ENCODE measurements at places on chromosomes 3 and 15.

DNA sequence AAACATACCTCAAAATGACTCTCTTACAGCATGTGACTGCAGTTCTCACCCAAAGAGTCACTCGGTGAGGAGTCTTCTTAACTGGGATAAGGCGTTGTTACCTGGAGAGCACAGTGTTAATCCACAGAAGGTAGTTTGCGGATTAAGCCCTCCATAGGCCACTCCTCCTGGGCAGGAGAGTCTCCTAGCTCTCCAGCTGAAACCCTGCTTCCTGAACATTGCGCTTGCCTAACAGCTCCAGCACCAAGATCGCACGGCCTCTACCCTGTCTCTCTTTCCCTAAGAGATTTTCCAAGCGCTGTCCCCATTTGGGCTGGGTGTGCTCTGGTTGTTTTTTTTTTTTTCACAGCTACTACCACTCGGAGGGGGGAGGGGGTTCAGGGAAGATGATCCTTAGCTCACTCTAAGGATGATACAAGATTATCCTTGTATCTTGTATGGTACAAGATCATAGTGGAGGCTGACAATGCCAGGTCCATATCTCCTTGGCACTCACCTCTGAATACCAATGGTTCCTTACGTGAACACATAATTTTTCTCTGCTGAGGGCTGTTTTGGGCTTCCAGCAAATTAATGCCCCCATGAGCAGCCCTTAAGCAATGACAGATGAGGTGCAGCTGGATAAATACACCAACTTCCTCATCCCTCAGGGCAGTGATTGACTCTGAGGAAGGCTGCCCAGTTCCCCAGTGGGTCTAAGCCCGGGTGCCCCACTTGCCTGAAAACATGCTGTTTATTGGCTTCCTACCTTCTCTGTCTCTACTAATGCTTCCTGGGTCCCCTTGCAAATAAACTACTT lies 185.2 kb upstream of the TSC22D2 start:
- DNase-seq = no peak

DNA sequence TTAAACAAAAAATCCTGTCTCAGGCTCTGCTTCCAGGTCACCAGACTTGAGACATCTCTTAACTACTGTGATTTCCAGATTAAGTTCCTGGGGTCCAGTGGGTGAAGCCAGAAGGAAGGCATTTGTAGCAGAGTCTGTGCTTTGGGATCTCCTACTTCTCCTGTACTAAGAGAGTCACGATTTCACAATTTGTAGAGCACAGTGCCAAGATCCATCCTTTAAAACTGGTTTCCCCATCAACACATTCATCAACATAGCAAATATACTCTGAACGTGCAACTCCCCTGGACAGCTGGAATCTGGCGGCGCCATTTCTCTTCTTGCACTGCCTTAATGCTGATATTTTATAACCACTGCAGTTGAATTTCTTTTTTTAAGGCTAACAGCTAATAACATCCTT lies 33.2 kb downstream of the CDCP1 start:
- DNase-seq = no peak

DNA sequence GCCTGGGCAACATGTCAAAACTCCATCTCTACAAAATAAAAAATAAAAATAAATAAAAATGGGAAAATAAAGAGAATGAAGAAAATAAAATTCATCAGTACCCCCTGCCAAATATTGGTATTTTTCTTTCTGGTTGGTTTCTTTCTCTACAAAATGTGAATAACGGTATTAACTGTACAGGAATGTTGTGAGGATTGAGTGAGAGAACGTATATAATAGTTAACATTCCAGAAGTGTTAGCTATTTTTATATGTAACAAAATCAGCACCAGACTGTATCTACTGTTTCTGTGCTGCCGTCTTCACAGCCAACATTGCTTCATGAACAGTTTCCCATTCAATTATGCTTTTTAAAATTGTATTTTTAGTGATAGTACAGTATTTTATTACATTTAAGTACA lies 25.5 kb upstream of the RNU6-1 start:
- DNase-seq = no peak

DNA sequence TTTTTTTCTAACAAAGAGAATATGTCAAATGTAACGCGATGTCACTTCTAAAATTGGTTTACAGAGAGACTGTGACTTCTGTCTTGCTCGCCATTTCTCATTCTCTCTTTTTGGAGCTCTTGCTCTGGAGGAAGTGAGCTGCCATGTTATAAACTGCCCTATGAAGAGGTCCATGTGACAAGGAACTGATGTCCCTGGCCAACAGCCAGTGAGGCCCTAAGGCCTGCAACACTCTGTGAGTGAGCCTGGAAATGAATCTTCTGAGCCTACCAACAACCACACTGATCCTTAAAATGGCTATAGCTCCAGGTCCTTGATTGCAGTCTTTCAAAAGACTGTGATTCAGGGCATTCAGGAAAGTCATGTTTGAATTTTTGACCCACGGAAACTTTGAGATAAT lies 49.9 kb downstream of the NMD3 start:
- no peak for DNase-seq

DNA sequence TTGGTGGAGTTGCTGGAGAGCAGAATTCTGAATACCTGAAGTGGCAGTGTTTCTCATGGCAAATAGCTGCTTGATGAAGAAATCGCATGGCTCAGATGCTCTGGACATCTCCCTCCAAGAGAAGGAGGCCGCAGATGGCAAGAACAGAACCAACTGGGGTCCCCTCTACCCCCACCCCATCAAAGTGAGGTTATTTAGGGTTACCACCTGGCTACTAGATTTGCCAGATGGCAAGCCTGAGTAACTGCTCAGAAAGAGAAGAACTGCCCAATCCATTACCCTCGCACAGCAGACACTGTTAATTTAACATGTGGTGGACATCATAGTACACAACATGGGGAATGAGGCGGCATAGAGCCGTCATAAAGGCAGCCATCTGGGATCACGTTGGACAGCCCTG lies 30.5 kb upstream of the LIPC start:
- DNase-seq = no peak

DNA sequence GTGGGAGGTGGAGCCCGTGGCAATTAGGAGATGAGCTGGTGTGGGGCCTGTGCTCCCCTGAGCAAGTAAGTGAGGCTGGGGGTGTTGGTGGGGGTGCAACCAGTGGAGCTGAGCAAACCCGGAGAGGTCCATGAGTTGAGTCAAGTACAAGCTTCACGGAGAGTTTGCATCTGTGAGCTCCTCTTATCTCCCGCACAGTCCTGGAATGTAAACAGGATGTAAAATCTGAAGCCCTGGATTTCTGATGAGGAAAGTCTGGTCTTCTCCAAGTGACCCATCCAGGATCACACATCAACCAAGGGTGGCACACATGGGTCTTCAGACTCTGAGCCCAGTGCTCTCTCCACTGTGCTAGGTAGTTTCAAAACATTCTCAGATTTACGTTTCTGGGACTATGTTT lies 67.8 kb downstream of the LSM3 start:
- DNase-seq = no peak

GRCh38 chr3:14019459-14019858 lies 105.2 kb downstream of the CHCHD4 start:
- DNase-seq = no peak

DNA sequence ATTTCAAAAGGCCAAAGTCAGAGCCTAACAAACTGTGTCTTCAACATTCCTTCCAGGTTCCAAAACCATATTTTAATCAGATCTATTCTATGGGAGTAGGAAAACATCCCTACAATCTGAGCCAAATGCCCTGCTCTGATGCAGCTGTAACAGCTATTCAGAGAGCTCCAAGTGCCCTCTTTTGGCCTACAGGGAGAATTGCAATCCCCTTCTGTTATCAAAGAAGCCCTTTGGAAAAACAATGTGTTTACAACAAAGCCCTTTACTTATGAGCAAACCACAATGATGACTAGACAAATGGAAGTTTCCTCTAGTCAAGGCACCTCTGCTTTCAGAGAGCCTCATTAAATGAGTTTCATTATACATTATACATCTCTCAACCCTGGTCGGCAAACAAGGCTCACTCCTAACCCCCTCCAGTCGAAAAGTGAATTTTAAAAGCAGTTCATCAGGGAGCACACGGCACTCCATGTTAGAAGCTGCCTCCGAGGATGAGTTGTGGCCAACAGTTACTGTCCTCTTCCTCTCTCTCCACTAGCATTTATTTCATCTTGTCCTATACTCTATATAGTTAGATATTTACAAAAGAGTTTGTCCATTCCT lies 42.6 kb upstream of the TMCO5A start:
- no peak for DNase-seq

- no peak for DNase-seq
These were observed 6.3 kb upstream of the EIF3J start for GRCh38 chr15:44530653-44531052.

- DNase-seq = peak; percentile 34
These were observed 60.5 kb downstream of the ITGB5 start for GRCh38 chr3:124826703-124827102.

- no peak for DNase-seq
These were observed 211.4 kb downstream of the TUSC7 start for GRCh38 chr3:116920826-116921610.

- DNase-seq = no peak
These were observed 80.7 kb downstream of the FBLN2 start for GRCh38 chr3:13629644-13630043.

DNA sequence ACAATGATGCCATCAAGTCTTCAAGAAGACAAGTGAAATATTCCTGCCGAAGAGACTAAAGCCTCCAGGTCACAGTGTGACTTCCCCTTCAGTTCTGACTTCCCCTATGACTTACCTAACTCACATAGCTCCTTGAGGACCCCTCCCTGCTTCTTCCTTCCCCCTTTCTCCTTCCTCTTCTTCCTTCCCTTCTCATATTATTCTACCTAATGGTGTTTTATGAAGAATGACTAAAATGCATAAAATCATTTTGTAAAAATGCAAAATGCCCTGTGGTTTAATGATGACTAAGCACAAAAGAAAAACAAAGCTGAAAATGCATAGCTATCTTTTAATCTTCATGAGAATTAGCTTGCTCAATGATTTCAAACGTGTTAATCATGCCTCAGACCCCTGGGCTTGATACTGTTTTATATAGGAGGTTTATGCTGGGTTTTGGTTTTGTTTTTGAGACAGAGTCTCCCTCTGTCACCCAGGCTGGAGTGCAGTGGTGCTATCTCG lies 26.1 kb upstream of the TM4SF4 start:
- DNase-seq = no peak

DNA sequence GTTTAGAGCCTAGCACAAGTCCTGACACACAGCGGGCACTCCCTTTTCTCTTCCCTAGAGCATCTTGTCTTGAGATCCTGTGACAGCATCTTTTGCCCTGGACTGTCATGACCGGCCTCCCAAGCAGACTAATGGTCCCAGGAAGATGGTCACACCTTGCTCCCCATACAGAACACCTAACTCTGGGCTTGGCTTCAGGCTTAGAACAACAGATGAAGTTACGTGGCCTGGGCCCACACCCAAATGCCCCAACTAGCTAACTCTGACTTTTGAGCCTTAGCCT lies 781 bp upstream of the IP6K1 start:
- DNase-seq = no peak

- DNase-seq = no peak
These were observed 288.3 kb downstream of the CNTN6 start for GRCh38 chr3:1380926-1381646.

DNA sequence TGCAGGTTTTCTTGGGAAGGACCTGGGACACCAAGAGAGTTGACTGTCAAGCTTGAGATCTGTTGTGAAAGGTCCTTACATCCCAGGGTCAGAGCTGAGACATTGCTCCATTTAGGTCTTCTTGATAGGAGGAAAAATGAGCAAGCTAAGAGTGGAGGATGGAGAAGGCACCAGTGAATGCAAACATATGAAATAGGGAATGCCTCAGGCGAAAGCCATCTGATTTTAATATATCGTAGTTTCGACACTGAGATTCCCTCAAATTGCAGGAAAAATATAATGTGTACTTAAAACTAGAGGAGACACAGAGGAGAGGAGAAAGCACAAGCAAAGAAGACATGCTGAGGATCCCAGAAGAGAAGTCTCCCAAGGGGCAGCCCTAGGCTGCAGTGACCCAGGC lies 85.5 kb downstream of the TM4SF4 start:
- no peak for DNase-seq

GRCh38 chr3:56826831-56827722 lies 25.3 kb upstream of the ARHGEF3 start:
- DNase-seq = no peak

- no peak for DNase-seq
These were observed 453.1 kb downstream of the IL5RA start for GRCh38 chr3:2656806-2657777.

GRCh38 chr15:48145923-48146322 lies 25.1 kb downstream of the SLC24A5 start:
- no peak for DNase-seq

DNA sequence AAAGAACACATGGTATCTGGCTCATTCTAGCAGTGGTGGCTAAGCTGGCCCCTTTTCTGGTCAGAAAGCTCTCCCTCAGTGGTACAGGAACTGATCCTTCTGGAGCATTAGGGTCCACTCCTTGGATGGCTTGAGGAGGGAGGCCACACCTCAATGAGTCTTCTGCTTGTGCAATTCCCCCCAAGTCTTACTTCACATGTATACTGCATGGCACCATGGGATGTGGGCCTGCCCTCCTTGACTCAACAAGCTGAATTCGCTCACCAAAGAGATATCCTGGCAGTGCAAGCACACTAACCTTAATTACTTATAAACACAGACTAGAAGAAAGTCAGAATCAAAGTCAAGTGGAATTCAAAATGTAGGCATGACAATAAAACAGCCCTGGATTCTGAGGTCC lies 133.8 kb upstream of the SLC2A2 start:
- no peak for DNase-seq

DNA sequence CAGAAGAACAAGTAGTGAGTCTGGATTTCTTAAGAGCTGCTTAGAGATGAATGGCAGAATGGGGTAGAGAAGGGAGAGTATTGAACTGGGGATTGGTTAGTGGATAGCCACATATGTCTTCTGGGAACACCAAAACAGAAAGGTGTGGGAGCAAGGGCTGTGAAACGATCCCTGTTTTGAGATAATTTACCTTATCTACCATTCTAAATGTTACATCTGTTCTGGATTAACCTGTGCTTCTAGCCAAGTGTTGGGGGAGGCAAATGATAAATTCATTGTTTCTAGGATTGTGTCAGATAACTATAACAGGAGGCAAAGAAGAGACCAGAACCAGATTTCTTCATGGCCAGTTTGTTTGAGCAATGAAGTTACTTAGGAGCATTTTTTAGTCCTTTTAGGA lies 8.4 kb downstream of the NR1D2 start:
- DNase-seq = no peak

DNA sequence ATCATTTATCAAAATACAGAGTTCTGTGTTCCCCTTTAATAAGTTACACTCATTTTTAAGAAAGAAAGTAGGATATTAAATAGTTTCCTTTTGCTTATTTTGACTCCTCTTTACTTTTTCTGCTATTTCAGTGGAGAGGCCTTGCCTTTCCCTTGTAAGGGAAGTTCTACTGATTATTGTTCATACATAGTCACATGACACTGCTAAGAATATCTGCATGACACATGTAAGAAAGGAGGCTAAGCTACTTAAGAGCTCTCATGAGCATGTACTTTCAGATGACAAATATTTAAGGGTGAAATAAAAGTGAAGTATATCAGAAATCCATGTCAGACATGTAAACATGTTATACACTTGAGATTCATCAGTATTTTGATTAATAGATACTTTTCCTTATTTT lies 39.0 kb downstream of the MYRIP start:
- no peak for DNase-seq

All from thoracic aorta (tissue), 2 donors.